Adipocyte (in vitro differentiated cells): ENCODE measurements at places on chromosomes 1 and 21.

DNA sequence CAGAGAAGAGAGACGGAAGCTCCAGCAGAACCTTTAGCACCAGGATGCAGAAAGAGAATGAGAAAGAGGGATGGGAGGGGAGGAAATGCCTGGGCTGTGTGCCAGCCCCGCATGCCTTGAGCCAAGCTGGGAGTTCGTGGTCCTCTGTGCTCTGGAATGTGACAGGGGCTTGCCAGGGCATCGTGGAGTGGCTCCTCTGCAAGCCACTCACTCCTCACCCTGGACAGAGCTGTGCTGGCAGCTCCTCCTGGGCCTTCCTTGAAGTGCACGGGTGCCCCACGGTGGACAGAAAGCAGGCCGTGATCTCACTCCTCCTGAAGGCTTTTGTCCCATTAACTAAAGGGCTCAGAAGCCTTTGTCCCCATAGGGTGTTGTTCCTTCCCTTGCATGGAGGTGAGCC is 34.8 kb upstream of the PRELP start:
- DNase-seq, result peak; percentile 83

DNA sequence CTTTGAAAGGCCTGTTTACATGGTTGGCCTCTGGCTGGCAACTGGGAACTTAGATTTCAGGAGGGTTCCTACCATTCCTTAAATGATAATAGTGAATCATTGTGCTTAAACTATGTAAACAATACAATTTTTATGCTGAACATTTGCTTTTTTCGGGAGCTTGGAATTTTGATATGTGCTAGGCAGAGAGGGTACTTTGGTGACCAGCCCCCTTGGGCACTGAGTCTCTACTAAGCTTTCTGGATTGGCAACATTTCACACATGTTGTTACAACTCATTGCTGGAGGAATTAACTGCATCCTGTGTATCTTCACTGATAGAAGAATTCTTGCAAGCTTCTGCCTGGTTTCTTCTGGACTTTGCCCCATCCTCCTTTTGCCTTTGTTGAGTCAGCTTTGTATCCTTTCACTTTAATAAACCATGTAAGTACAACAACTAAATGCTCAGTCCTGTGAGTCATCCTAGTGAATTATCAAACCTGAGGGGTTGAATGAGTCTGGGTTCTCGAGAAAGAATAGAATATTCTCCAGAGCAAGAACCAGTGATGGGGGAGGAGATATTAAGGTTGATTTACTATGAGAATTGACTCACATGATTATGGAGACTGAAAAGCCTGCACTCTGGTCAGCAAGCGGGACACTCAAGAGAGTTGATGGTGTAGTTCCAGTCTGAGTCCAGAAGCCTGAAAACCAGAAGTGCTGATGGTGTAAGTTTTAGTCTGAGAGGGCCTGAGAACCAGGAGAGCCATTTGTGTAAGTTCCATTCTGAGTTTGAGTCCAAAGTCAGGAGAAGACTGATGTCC is 3.1 kb upstream of the SLC16A4 start:
- peak; percentile 69 for DNase-seq

DNA sequence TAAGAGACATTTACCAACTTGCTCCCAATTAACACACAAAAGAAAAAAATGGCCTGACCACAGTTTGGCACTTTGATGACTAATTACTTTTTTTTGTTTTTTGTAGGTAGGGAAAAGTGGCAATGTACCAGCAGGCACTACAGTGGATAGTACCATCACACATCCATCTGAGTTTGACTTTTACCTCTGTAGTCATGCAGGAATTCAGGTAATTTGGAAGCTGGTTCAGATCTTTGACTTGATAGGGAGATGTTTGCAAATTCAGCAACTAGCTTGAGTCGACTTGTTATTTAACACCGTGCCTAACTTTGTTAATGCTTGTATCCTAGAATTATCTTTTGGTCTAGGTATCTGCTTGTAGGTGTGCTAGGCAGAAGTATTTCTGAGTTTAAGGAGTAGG is 33.0 kb upstream of the AGO1 start:
- no peak for DNase-seq

DNA sequence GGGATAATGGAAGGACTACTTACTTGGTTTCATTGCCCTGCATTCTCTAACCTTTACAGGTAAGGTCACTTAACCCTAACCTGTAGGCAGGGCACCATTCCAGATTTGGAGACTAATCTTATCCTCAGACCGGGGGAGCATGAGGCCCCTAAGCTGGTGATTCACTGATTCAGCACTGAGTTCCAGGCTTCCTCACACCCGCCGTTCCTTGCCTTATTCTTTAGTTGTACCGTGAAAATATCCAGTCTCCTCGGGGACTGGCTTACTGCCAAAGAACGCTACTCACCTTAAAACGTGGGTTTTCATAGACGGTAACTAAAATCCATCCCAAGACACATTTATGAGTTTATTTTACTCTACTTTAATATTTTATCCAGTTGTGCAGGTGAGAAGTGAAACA is 44.3 kb upstream of the COL24A1 start:
- no peak for DNase-seq

- no peak for DNase-seq
Measured at GRCh38 chr1:223244366-223245103, 101.5 kb upstream of the TLR5 start.

GRCh38 chr21:29209696-29210095 is 79.3 kb downstream of the MAP3K7CL start:
- no peak for DNase-seq

- no peak for DNase-seq
Measured at GRCh38 chr1:193749868-193750267, 563.5 kb upstream of the B3GALT2 start.

DNA sequence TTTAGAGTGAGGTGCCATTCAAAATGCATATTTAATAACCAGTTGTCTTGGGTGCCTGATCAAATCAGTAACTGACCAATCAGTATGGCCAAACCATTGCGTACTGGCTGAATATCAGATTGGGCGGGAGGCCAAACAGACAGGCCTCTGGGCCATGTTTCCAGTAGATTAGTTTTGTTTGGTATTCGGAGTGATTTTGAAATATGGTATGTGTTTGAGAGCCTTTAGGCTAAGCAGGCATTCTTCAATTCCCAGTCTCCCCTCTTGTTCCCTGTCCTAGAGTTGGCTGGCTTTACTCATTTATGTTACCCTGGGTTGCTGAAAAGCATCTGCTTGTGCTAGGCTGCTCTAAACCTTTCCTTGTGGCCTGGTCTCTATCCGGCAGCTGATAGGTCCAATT is 80.1 kb downstream of the BACH1 start:
- peak; percentile 92 for DNase-seq

DNA sequence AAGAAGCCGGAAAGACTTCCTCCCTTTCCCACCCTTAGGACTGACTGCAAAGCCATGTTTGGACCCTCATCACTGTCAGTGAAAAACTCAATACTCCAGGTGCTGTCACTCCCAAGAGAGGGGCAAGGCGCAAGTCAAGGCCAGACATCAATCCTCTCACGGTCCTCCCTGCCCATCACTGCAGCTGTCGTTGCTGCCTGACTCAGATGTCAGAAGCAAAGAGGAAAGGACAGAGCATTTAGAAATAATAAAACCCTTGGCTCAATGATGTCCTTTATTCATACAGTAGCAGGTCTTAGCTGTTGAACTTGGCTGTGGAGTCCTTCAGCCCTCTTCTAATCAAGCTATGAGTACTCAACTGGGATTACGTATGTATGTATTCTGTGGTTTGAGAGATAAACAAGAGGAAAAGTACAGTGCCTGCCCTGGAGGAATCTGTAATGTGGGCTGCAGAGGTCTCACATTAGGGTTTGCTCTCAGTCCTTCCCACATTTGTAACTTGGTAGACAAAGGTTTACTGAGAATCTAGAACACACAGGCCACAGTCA is 13.5 kb downstream of the SUSD4 start:
- no peak for DNase-seq

GRCh38 chr1:39497585-39497984 is 6.1 kb downstream of the BMP8A start:
- DNase-seq, result no peak

GRCh38 chr1:110684491-110684890 is 9.8 kb upstream of the KCNA3 start:
- DNase-seq, result no peak

GRCh38 chr1:229753764-229754551 is 127.9 kb downstream of the URB2 start:
- no peak for DNase-seq
